Motor neuron (in vitro differentiated cells): ENCODE measurements at places on chromosomes 4 and X.

GRCh38 chrX:39506131-39506530 is 591.6 kb downstream of the BCOR start:
- no peak for ATAC-seq

GRCh38 chr4:8402181-8402597 is 38.3 kb downstream of the ACOX3 start:
- no peak for ATAC-seq

- no peak for ATAC-seq
These were observed 13.7 kb downstream of the PPP2R3B start for GRCh38 chrX:372856-373640.

GRCh38 chr4:123398853-123399626 is 2.4 kb downstream of the SPRY1 start:
- peak; percentile 43 for ATAC-seq
